Activated T-cell treated with anti-CD3 and anti-CD28 coated beads, Interleukin-2, amount 50 U/mL, for 4 hours (primary cell): ENCODE measurements at places on chromosomes 7 and 10. TPM values are rescaled to one million over a fixed set of nuclear protein-coding genes. Genes with fewer than 3 reads are reported as not detected.

GRCh38 chr10:69976795-69977546 is 75.7 kb upstream of the MACROH2A2 start:
- no peak for DNase-seq

- no peak for DNase-seq
These were observed 47.9 kb upstream of the DOCK1 start for GRCh38 chr10:126857178-126857806.

- peak; percentile 38 for DNase-seq
These were observed 5.7 kb downstream of the BLVRA start for GRCh38 chr7:43764039-43764761.

DNA sequence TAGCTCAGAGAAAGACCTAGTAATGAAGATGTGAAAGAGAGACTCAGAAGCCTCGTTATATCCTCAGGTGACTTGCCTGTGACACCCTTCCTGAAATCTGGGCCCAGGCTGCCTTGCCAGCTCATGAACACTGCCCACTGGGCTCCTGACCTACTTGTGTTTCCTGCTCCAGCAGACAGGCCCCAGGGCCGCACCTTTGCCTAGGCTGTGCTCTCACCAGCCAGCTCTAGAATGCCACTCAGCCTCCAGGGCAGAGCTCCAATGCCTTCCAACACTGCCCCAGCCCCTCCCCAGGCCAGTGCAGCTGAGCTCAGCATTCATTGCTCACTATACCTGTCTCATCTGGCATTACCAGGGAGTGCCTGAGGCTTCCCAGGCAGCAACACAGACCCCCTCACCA is 94.3 kb downstream of the DLG5 start:
- DNase-seq = peak; percentile 17

SCIN gene
- total RNA-seq = 0.37 TPM

STEAP1B gene
- total RNA-seq = 0.24 TPM
